Bone marrow (tissue), 2 donors: ENCODE measurements at places on chromosomes 7 and 10.

DNA sequence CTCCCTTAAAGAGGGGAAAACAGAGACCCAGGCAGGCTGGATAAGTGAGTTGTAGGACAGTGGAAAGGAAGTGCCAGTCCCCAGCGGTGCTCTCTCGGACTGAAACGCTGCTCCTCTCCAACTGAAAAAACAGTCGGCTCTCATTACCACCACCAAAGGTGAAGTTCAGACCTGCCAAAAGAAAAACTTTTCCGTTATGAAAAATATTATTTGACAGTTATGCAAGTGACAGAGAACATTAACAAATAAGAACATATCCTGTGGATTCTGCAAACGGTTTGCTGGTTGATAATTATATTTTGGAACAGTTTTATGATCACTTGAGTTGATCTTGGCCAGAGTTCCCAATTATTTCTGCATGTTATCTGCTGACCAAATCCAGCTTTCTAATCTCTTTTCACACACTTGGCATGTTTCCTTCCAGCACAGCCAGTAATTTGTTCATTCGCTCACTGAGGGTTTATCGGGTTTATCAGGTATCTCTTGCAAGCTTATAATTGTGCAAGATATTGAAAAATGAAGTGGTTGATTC, 82.6 kb downstream of the PTPRE start:
- DNase-seq = no peak

DNA sequence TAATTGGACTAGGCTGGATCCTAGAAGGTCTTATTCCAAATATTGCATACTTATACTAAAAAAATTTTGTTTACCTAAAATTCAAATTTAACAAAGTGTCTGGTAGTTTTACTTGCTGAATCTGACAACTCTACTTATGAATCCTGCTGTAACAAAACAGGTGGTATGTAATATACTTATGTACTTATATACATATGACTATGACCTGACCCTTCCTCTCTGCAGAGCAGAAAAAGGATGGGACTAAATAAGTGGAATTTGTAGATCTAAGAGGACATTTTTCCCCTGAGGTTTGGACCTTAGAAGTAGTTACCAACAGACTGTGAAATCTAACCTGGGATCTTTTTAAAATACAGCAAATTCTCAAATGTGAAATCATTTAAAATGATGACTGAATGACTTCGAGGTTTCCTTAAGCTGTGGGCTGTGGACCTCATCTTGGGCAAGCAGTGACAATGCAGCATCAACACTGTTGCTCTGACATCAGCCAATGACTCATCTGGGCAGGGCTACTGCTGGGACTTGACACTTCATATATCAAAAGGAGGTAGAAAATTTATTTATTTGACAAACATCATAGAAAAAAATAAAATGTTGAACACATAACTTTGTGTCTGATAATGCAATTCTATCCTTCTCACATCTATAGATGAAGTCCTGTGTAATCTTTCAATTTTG, 73.6 kb downstream of the RELN start:
- DNase-seq = no peak

DNA sequence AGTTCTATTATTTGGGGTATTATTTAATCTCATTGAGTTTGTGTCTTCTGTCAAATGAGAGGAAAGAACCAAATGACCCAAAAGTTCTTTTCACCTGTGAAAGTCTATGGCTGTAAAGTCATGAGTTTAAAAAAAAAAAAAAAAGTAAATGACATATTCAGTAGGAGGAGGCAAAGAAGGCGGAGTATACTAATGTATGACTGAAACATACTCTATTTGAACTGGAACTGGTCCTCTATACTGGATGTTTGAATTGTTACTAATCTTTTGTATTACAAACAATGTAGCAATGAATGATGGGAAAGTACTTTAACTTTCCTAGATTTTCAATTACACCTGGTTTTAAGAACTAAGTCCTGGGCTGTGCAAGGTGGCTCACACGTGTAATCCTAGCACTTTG, 24.9 kb upstream of the GSAP start:
- no peak for DNase-seq

DNA sequence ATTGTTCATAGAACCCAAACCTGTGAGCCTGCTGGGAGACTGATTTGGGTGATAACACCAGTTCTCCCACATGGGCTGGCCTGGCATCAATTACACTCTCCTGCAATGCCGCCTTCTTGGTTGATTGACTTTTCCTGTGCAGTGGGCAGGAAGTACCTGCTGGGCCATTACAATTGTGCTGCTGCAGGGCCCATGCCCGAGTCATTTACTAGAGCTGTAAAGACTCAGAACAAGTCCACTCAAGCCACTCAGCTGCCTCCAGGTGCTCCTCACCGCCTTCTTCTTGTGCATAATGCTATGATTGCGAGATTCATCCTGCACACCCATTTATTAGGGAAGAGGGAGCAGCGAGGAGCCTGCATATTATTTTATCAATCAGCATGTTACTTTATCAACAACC, 264.0 kb downstream of the TCERG1L start:
- DNase-seq = no peak

DNA sequence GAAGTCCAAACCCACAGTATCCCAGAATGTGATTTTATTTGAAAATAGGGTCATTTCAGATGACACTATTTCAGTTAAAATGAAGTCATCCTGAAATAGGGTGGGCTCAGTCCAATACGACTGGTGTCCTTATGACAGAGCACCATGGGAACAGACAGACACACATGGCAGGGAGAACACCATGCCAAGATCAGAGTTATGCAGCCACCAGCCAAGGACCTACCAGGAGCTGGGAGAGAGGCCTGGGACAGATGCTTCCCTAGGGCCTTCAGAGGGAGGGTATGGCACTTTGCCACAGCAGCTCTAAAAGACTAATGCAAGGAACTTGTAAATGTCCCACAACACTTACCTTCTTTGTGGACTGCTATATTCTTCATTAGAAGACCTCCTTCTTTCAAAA, 226.5 kb downstream of the NEBL start:
- DNase-seq = no peak

GRCh38 chr7:34128762-34129161, 223.4 kb downstream of the BMPER start:
- no peak for DNase-seq

DNA sequence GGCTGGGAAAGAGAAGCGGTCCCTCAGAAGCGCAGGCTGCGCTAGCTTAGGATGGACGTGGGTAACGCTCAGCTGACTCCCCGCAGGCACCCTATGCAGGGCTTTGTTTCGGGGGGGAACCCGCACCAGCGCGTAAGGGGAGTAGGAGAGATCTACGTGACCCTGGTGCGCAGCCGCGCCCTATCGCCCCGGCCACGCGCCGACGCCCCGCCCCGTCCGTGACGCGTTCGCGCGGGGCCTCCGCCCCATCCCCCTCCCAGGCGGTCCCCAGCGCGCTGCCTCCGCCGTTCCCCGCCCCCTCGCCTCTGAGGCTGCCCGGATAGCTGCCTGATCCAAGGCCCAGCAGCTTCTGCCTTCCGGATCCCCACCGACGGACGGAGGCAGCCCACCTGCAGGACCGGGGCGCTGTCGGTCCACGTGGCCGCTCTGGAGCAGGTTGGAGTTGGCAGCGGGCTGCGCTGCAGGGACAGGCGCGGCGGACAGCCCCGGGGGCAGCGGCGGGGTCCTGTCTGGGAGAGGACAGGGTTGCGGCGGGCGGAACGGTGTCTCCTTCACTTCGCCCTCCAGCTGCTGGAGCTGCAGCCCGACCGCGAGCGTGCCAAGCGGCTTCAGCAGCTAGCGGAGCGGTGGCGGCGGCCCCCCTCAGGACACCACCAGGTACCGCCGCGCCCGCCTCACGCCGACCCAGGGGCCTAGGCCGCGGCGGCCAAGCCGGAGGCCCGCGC, at the start of gene VDAC2:
TSS of gene VDAC2 (plus strand) at position 515 of the 725 bp plus-strand sequence. CDS start 363 bp downstream, outside the sequence.
- peak; percentile 84 for DNase-seq

DNA sequence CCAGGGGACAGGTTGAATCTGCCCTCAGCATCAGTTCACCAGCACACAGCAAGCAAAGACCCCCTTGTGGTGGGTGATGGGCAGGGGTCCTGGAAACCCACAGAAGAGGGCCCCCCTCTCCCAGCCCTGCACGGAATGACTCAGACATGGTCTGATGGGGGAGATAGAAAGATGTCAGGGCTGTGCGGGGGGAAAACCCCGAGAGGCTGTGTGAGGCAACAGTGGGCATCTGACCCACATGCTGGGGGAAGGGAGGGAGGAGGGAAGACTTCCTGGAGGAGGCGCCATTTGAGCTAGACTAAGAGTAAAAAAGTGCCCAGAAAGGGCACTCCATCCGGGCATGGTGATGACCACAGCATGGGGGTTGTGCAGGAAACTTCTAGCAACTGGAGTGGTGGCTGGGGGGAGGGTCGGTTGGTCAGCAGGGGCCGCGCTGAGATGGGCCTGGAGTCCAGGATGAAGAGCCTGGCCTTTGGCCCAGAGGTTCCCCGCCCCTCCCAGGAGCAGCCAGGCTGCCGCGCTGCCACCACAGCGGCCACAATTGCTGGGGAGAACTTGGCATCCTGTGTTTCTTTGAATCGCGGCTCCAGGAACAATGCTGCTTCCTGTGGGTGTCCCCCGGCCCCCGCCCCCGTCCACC, 2.5 kb downstream of the LFNG start:
- peak; percentile 47 for DNase-seq

DNA sequence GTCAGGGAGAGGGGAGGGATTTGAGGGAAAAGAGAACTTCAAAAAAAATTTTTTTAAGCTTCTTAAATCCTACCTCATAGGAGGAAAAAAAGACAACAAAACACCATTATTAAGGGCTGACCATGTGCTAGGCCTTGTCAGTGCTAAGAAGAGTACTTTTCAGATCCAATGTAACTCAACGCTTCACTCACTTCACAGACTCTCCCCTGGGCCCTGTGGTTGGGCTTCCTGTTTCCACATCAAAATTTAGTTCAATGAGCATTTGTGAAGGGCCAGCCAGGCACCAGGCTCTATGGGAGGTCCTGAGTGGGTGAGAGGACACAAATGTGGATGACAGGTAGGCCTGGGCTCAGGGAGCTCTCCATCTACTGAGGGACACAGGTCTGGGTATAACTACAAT, 249.8 kb downstream of the PTEN start:
- no peak for DNase-seq

GRCh38 chr10:111108441-111108840, 31.6 kb downstream of the ADRA2A start:
- DNase-seq = no peak

- no peak for DNase-seq
These were observed 4.7 kb upstream of the HIP1 start for GRCh38 chr7:75743455-75743859.

DNA sequence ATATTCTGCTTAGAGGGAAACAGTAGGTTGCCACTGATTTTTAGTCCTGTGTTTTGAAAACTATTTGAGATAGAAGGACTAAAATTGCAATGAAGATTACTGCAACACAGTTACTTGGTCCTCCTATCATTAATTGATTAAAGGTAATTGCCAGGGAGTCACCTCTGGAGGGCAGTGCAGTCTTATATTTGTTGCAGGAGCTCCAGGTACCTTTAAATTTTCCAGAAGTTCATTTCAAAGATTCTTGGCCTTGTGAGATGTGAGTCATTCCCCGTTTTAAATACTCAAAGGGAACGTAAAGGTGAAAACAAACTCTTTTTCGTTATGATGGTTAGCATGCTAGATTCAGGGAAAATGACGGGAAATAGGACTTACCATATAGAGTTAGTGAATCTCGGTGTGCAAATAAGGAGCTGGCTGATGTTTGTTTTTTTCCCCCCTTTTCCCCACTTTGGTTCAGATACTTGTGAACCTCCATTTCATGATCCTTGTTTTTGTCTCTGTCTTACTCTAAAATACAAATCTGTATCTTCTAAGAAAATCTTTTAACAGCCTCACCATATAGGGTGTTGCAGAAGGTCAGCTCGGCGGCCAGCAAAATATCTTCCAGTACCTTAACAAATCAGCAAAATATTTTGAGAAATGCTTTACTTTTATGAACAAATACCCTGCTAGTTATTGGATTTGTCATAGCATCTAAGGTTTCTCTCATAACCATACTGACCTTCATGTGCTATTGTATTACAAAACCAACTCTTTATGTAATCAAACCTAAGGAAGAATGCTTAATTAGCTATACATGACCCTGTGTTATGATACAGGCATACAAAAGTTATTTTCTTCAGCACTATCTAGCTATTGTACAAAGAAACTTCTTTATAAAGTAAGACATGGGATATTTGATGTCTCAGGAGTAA, 143.0 kb upstream of the HDAC9 start:
- no peak for DNase-seq

DNA sequence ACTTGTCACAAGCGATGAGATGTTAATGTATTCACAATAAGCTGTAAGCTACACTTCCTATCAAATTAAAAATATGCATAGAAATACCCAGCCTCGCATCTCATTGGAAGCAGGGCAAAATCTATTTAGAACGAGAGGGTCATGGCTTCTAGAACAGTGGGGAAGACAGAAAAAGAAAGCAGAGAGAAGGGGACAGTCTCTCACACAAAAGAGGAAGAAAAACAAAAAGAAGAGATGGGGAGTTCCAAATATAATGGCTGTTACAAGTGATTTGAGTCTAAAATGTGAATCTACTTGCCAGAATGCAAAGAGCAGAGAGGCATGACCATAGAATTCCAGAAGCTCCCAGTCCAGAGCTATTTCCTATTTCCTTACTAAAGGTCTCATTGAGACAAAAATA, 13.8 kb downstream of the LRRN3 start:
- no peak for DNase-seq

DNA sequence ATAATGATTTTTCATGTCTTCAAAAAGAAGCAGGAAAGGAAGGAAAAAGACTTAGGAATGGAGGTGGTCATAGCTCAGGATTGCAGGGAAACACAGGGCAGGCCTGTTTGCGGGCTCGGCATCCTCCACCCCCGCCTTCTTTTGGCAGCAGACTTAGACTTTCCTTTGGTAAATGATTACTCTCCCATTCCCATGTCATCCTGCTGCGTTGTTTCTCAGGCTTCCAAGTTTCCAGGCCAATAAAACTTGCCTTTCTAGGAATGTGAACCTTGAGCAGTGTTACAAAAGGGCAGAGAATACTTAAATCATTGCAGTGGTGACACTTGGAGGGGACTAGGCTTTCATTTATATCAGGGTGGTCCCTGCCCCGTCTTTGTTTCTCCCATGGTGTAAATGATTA, 34.0 kb upstream of the DGKB start:
- DNase-seq = no peak

DNA sequence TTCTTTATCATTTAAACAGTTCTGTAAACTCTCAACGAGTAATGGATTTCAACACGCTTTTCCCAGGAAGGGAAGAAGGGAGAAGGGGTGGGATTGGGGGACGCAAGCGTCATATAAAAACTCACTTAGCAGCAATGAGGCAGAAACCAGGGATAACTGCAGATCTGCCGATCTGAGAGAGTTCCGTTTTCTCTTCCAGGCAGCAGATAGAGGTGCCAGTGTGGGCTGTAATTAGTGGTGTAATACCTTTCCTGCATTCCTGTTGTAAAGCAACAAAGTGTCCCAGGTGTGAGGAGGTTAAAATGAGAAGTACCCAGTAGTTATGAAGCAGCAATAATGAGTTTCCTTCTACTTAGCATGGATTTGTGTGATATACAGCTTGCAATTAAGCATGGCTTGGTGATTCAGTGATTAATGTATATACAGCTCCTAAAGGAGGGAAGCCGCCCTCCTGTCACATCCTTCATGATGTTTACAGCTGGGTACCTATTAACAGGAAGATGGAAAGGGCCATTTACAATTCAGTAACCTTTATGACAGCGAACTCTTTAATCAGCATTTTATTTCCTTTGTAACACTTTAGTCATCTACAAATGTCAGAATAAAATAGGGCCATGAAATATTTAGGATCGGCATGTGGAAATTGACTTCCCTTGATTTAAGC, 271.9 kb downstream of the LRMDA start:
- DNase-seq = no peak

- DNase-seq = no peak
These were observed 151.0 kb downstream of the PLPP4 start for GRCh38 chr10:120607710-120608703.

- DNase-seq = no peak
These were observed 238.8 kb upstream of the LYZL1 start for GRCh38 chr10:29050081-29050480.

- no peak for DNase-seq
These were observed 261.2 kb upstream of the SEMA3A start for GRCh38 chr7:84455788-84456187.
